ENCODE measurements at places on chromosomes 6 and 20.

DNA sequence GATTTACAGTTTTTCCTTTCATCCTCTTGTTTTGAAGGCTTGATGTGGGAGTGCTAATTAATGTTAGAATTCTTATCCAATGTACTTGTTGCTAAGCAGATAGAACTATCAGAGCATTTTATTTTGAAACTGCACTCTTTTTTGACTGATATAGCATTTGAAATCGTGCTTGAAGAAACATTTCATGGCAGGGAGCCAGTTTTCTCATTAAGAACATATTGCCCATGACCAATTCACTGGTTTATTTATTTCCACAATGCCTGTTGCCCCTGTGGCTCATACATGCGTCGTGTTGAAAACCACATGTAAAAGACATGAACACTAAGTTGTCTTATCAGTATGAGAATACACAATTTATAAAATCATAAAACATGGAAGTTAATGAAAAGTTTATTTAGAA, 479.7 kb upstream of the FLRT3 start:
- DNase-seq: no peak

GRCh38 chr6:74256381-74256780, 560.4 kb downstream of the CD109 start:
- DNase-seq: no peak

DNA sequence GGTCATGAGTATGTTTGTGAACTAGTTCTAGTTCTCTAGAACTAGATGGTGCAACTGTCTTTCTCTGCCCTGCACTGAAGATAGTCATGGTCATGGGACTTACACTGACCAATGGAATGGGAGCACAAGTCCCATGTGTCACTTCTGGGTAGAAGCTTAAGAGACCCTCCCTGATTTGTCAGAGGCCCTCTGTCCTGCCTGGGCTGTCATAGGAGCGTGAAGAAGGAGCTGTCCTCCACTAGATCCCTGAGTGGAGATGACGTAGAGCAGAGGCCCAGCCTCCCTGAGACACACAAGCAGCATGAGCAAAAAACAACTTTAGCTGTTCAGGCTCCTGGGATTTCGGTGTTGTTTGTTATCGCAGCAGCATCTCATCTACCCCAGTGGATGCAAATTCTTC, 514.5 kb downstream of the PREX1 start:
- no peak for DNase-seq

- DNase-seq: no peak
These were observed 82.6 kb downstream of the TTLL2 start for GRCh38 chr6:167407239-167408064.

- no peak for DNase-seq
These were observed 172.1 kb upstream of the ID4 start for GRCh38 chr6:19664878-19665612.

DNA sequence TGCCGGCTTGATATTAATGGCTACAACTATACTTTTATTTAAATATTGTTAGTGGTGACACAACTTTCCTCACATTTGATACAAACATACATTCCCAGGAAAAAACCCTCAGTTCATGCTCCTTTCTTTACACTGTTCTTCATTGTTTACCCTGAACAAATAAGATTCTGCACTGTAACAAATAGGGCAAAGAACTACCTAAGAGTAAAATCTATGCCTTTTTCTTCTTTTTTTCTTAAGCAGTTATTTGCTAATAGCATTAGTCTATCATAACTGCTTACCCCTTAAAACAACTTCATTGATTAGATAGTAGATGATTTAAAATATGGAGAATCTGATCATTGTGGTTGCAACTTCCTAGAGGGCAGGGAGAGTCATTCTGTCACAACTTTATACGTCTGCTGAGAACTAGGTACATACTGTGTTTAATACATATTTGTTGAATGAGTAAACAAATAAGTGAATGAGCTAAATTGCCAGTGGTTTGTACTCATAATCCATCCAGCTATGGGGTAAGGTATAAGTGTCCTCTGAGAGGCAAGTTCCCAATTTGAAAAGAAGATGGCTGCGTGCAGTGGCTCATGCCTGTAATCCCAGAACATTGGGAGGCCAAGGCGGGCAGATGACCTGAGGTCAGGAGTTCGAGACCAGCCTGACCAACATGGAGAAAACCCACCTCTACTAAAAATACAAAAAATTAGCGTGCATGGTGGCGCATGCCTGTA, 161.0 kb downstream of the CDK19 start:
- DNase-seq: no peak

DNA sequence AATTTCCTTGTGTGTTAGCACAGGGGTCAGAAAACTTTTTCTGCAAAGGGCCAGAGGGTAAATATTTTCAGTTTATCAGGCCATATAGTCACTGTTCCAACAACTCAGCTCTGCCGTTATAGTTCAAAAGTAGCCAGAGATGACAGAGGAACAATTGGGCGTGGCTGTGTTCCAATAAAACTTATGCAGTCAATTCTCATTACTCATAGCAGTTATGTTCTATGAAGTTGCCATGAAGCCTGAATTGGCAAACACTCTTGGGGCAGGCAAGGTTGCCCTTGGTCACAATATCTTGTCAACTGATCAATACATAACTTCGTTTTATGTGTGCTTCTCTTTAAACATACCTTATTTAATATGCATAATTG, 304.2 kb downstream of the TFAP2C start:
- no peak for DNase-seq

GRCh38 chr20:60585651-60586050, 627.4 kb downstream of the CDH26 start:
- no peak for DNase-seq

- DNase-seq: peak; percentile 97
These were observed 207.9 kb downstream of the ERMARD start for GRCh38 chr6:169959136-169960002.

DNA sequence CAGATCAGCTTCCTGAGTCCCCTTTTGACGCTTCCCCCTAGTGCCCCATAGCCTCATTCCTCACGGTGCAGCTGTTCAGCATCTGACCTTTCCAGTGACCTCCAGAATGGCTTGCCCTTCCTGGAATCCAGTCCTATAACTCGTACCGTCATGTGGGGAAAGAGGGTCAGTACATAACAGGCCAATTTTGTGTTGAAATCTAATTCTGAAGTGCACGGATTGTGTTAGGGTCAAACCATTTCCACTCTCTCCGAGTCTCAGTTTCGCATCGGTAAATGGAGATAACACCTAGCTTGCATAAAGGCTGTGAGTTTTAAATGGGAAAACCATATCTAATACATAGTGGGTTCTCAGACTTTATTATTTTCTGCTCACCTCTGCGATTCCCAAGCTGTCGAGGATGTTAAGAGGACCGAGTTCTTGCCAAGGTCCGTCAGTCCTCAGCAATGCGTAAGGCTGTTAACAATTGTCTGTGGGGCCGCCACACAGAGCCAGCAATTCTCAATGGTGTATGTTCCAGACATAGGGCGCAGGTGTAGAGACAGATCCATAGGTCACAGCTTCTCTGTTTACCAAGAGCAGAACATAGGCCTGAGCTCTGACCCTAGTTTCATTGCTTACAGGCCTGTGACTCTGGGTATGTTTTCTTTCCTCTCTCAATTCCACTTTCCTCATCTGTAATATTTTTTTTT, 45.5 kb upstream of the CCR6 start:
- no peak for DNase-seq

- DNase-seq: no peak
These were observed 31.5 kb upstream of the FKBP1A start for GRCh38 chr20:1424336-1424735.

- DNase-seq: no peak
These were observed 23.6 kb downstream of the PKHD1 start for GRCh38 chr6:52063584-52064344.

DNA sequence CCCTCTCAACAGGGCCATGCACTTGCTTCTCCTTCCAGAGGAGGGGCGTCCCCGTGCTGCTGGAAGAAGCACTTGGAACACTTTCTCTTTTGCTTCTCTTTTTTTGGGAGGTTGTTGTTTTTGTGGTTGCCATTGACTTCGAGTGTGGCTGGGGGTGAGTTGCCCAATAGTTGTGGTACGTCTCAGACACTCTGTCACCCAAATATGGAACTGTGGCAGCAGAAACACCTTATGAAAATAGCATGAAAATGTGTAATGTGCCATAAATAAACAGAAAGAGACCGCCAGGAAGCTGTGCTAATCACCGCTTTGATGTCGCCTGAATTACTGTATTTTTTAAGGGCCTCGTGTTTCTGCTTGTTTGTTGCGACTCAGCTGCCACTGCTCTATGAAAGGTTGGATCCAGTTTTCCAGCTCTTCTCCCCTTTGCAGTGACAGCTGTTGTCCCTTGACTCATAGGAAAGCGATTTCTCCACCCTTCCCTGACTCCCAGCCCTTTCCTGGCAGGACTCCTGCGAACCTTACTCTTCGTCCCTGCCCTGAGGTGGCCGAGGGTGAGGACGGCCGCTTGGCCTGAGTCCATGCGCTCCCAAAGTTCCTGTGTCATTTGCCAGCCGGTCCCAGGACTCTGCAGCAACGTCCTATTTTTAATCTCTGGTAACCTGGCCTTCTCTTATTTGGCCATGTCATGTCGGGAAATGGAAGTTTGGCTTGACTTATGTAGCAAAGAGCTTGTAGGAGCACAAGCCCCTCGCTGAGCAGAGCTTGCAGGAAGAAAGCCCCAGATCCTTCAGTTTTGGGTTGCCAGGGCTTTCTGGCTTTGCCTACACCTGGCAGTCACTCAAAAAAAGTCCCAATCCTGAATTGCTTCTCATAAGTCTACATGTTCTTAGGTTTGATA, 694.6 kb downstream of the QKI start:
- DNase-seq: no peak

DNA sequence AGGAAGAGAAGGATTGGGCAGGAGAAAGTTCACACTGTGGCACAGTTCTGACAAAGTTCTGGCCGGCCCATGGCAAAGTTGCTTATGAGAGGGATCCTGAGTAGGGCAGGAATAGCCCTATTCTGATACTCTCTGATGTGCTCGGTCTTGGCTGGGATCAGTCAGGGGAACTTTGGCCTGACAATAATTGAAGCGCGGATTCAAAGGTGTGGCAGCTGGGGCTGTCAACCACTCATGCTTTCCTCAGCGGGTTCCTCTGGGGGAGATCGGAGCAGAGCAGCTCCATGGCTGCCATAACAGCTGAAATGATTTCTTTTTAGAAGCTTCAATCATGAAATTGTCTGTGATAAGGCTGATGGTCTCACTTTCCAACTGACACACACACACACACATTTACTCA, 714.1 kb downstream of the DHX35 start:
- DNase-seq: no peak

DNA sequence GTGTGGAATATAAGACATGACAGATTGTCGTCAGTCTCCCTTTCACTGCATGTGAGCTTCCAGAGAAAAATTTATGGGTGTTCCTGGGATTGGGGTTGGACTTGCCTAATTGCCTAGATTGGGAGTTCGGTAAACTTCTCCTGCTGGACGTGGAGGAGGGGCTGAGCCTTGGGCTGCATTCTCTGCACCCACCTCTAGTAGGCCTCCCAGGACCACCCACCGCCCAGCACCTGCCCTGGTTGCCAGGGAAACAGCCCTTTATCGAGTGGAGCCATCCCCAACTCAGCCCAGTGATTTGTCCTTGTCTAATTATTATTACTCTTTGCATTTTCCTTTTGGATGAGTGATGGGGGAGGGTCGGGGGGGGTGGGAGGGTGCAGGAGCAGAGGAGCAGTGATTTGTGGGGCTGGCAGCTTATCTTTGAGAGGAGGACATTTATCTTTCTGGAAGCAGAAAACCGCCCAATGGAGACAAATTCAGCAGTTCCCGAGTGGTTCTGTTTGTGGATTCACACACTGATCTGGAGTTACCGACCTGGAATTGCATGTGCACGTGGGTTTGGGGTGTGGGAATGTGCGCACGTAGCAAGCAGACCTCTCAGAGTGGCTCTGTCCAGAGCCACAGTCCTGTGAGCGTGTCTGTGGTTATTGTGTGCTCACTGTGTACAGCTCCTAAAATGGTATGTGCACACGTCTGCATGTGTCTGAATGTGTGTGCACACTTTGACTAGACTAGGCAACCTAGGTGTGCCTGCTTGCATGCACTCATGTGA, 104.5 kb downstream of the DHX35 start:
- DNase-seq: no peak

GRCh38 chr20:11766961-11767360, 150.7 kb upstream of the BTBD3 start:
- peak; percentile 85 for DNase-seq

GRCh38 chr20:17969278-17969883, 563 bp downstream of the MGME1 start:
- DNase-seq: peak; percentile 58

GRCh38 chr20:32333181-32333987, 24.7 kb upstream of the ASXL1 start:
- no peak for DNase-seq

DNA sequence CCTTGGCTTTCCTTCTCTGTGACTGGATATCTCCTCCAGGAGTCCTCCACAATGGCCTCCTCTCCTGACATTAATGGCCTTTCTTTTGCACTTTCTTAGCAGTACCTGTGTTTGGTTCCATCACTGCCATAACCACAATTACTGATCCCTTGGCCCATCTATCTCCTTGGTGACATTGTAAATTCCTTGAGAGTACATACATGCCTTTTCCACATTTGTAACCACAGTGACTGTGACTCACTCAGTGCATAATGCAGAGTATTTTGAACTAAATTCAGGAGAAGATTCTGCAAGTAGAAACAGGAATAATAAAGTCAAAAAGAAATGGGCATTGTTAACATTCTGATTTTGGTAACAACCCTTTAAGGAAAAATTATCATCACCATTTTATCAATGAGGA, 197.2 kb upstream of the SOX4 start:
- no peak for DNase-seq

GRCh38 chr20:13857961-13858360, 73.1 kb downstream of the NDUFAF5 start:
- DNase-seq: no peak

DNA sequence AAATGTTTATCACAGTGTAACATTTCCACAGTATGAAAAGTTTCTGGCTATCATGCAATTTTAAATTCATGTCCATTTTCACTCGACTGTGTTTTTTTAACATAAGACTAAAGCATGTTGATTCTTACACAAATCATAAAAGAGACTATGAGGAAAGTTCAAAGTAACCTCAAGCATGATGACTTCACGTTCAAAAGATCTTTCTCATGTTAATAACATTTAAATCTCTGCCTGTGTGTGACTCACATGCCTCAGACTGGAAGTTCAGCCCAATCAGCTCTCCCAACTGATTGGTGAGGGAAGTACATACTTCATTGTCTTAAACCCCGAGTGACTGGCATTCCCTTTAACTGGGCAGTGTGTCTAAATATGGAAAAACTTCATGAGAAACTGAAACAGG, 37.4 kb downstream of the ATXN1 start:
- DNase-seq: no peak

DNA sequence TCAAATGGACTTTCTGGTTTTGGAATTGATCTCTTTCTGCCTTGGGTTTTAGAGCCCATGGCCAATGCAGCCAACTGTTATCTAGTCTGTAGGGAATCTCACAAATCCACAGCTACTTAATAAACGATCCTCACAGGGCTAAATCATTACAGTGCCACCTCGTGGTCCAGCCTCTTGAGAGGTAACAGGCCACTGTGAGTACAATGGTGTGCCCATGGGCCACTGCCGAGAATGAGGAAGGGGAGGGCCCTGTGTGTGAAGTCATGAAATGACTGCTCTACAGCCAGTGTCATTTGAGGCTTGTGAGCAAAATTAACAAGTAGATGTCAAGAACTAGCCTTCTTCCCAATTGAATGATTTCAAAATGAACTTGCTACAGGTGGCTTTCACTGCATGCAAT, 54.3 kb upstream of the GMPR start:
- no peak for DNase-seq

GRCh38 chr6:3208098-3208774, 19.2 kb downstream of the TUBB2B start:
- DNase-seq: no peak

GRCh38 chr20:6623989-6624388, 143.5 kb upstream of the BMP2 start:
- no peak for DNase-seq

Measured in DMS79 treated with DMSO at 0.1 percent for 48 hours (cell line).